ENCODE measurements at places on chromosomes 7 and 10.

DNA sequence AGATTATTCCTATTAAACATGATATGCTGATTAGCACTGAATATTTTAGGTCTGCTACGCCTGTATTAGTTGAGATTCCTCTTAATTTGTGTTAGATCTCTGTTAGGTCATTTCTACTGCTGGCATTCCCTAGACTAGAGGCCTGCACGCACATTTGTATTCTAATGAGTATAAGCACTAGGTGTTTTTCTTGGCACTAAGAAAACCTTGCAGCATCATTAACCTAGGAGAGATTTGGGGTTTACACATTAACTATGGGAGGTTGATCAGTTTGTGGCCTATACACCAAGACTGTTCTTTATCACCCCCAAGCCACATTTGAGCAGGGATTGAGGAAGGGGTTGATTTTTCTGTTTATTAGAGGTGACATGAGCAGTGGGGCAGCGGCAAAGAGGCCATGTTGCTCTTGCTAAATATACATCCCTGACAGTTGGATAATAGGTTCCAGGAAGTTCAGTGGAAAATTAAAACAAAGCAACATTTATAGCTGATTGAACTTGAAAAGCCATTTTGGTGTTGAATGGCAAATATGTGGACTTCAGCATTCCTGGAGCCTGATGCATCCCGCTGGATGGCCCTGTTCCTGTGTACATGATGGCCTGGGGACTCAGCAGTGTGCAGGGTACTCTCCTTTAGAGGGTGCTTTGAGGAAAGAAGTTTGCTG, 65.2 kb downstream of the GBF1 start:
- peak; percentile 63 for DNase-seq

- no peak for DNase-seq
Observed at GRCh38 chr10:124003481-124003870, 89.9 kb downstream of the CHST15 start.

- no peak for DNase-seq
Observed at GRCh38 chr10:45241865-45242520, 73.4 kb downstream of the OR13A1 start.

DNA sequence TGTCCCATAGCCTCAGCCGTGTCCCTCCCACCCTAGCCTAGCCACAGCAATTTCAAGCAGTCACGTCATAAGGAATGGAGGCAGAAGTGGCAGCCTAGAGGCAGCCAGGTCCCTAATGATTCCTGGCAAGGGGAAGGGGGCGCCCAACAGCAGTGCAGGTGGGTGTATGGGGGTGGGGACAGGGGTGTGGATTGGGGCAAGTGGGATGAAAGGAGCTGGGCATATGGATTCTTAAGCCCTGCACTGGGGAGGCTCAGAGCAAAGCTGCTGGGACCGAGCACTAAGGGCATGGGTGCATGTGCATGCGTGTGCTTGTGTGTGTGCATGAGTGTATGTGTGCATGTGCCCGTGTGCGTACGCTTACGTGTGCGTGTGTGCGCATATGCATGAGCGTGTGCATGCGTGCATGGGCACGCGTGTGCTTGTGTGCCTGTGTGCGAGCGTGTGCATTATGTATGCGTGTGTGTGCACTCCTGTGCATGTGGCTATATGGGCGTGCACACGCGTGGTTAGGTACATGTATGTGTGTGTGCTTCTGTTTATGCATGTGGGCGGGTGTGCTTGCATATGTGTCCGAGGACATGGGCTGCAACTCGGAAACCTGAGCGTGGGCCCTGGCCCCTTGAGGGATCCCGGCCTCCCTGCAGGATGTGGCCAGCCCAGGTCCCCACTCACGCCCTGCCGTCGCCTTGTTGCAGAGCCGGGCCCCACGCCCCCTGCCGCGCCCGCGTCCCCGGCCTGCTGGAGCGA, 34.1 kb downstream of the SH2B2 start:
- peak; percentile 40 for DNase-seq
